CD4-positive, alpha-beta T cell treated with Interleukin-2 at 100 ng/mL for 4 hours (primary cell): ENCODE measurements at places on chromosomes 1 and 21.

- no peak for DNase-seq
These were observed 4.8 kb upstream of the IL24 start for GRCh38 chr1:206892351-206892984.

GRCh38 chr1:33241866-33242265 is 14.4 kb upstream of the ZNF362 start:
- DNase-seq, result no peak

DNA sequence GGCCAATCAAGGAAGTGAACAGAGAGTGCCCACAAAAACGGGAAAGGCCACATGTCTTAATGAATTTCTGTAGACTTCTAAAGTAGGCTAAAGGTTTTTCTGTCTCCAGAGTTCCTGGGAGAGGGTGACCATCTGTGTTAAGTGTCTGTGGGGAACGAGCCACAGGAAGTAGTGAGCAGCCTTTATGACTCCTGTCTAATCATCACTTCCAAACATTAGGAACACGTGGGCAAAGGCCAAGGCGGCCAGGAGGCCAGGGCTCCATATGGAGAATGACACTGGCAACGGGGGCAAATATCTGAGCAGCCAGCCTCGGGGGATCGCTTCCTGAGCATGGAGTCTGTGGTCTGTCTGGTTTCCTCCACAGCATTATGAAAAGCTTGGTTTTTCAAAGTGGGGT is 7.1 kb downstream of the FAM89A start:
- no peak for DNase-seq

DNA sequence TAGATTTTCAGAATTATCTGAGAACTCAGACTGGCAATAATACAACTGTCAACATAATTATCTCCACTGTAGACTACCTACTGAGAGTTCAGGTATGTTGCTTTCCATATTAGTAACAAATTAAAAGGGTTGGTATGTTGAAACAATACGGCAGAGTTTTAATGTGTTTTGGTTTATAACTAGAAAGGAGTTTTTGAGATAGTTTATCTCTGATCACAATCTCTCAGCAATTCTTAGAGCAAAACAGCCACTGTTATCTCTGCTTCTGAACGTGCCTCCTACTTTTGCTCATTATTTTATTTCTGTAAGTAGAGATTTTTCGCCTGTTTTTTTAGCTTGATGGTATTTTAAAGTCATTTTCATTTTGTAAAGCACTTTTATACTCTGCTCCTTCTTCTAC is 118.7 kb downstream of the ZP4 start:
- DNase-seq, result no peak

DNA sequence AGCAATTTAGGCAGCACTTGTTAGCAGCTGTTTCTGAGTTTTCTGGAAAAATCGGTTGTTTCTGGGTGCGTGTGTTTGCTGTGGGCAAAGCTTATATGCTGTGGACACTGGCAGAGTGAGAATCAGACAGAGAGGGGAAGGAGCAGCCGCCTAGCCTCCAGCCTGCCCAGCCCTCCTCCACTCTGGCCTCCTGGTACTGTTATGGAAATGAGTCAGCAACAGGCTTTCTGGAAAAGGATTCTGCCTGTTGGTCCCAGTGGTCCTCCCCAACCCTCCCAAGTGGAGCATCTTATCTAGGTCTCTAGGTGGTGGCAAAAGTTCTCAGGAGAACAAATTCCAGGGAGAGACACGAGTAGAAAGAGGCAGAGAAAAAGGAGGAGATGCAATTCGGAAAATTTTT is 42.2 kb upstream of the GOLT1A start:
- no peak for DNase-seq

GRCh38 chr1:16204634-16205333 is 7.7 kb downstream of the ARHGEF19 start:
- DNase-seq, result peak; percentile 19

- no peak for DNase-seq
These were observed at the start of gene ATP1A2 for GRCh38 chr1:160115545-160116282. ATP1A2 (plus strand) TSS chr1:160115759; CDS start chr1:160115862, 103 bp downstream.

GRCh38 chr1:240151136-240151735 is 59.6 kb downstream of the FMN2 start:
- no peak for DNase-seq

- no peak for DNase-seq
These were observed 51.1 kb downstream of the ATF6 start for GRCh38 chr1:161817176-161817730.

DNA sequence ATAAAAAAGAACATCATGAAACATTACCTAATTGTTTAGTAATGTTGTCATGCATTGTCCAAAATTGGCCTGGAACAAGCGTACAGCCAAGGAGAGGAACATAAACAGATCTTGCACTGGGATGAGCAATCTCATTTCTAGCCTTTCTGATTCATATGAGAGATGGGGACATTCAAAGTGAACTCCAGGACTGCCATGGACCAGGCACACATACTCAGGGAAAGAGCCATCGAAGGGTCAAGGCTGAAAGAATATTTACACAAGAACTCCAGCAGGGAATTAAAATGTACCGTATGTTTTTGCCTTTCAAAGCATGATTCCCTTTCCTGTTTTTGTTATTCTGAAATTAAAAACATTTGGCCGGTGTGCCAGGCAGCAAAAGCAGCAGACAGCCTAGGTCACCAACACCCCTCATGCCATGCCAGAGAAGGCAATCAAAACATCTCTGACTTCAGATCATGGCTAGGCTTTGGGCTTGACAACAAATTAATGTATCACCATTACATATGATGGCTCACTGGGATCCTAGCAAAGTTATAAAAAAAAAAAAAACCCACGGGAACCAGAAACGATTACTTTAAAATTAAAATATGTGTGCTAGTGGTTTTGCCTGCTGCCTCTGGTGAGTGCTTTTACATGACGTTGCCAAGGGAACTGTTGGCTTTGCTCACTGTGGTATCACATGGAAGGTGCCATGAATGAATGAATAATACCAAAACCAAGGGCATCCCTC is 159.8 kb downstream of the TGFBR3 start:
- no peak for DNase-seq

GRCh38 chr21:34097442-34097841 is 24.1 kb downstream of the MRPS6 start:
- DNase-seq, result no peak

DNA sequence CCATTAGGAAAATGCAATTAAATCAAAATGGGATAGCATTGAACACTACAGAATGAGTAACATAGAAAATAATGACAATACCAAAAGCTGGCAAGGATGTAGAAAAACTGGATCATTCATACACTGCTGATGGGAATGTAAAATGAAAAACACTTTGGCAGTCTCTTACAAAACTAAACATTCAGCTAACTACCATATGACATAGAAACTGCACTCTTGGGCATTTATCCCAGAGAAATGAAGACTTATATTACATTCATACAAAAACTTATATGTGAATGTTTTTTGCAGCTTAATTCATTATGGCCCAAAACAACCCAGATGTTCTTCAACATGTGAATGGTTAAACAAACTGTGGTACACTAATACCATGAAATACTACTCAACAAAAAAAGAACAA is 66.4 kb downstream of the ANKRD13C start:
- no peak for DNase-seq

- DNase-seq, result no peak
These were observed 43.4 kb downstream of the NMNAT2 start for GRCh38 chr1:183374825-183375224.

- DNase-seq, result no peak
These were observed 179.6 kb downstream of the TPR start for GRCh38 chr1:186195377-186195931.

GRCh38 chr1:100869996-100870395 is 24.6 kb downstream of the EXTL2 start:
- DNase-seq, result no peak

DNA sequence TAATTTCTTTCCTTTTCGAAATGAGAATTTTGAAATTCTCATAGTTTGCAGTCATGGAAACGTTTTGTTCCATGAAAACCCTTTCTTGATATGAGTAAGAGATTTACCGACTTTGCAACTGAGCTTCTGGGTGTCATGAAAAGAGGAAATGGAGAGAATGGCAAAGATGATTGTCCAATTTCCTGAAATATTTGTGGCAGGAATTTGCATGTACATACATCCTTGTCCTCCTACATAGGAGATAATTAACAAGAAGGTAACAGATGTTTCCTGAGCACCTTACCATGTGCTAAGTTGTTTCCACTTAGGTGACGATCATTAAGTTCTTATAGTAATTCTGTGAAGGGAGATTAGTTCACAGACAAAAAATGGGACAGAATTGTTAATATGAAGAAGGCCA is 170.7 kb downstream of the NEGR1 start:
- no peak for DNase-seq

- DNase-seq, result no peak
These were observed 5.3 kb upstream of the ADAMTS5 start for GRCh38 chr21:26972192-26972591.

- no peak for DNase-seq
These were observed 7.3 kb downstream of the SSU72 start for GRCh38 chr1:1567152-1567875.

GRCh38 chr1:56446531-56447098 is 132.7 kb downstream of the PLPP3 start:
- DNase-seq, result no peak

- no peak for DNase-seq
These were observed 698.0 kb upstream of the RGS18 start for GRCh38 chr1:191460234-191460633.

DNA sequence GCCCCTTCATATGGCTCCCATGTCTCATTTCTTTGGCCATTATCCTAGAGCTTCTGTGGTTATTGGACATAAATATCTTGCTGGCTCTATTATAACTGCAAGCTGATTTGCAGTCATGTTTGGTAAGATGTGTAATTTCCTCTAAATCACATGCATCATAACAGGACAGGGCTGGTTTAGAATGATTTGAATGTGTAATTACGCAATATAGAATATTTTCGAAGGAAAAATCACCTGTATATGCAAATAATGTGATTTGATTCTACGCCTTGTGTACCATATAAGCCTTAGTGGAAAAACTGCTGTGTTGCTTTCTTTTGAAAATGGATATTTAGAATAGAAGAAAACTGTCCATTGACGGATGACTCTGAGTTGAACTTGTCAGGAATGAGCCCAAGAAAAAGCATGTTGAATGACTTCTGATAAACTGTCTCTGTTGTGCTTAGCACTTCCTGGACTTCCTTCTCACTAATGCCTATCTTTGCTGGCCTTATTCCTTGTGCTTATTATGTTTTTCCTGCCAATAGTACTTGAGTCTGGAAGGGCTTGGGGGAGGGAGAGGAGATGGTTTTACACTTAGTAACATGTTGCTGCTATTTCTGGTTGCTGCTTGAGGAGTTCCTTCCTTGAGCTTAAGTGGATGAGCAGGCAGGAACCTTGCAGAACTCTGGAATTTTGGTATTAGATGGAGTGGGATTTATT is 6.5 kb downstream of the CACHD1 start:
- DNase-seq, result no peak

- no peak for DNase-seq
These were observed 28.4 kb upstream of the CD2 start for GRCh38 chr1:116725798-116726197.

DNA sequence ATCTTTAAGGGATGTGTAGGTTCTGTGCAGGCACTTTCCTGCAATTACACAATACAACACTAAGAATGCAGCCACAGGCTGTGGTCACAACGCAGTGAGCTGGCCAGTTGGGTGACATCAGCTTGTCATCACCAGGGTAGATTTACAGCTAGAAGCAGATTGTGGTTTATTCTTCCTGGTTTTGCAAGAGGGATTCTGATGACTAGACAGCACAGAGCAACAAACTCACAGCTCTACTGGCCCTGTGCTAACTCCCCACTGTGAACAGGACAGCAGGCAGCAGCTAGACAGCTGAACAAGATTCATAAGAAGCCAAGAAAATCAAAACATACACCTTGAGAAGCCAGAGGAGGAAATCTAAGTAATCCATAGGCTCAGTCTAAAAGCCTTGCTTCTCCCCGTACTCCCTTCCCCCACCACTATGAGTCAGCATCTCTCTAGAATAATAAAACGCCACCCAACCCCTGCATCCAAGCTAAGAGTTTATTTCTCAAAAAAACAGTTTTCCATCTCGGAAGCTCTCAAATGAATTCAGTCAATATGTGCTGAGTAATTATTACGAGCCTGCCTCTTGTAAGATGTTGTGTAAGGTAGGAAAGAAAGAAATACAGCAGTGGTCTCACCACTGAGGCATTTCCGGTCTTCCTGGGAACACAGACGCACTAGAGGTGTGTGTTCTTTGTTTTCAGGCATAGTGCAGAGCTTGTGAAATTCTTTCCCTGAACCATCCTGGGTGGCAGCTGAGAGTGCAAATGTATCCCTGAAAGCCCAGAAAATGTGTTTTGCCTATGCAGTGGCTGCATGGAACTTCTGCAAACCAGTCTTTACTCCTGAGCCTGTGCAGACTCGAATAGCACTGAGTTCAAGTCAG is 162.8 kb downstream of the NTPCR start:
- peak; percentile 10 for DNase-seq

DNA sequence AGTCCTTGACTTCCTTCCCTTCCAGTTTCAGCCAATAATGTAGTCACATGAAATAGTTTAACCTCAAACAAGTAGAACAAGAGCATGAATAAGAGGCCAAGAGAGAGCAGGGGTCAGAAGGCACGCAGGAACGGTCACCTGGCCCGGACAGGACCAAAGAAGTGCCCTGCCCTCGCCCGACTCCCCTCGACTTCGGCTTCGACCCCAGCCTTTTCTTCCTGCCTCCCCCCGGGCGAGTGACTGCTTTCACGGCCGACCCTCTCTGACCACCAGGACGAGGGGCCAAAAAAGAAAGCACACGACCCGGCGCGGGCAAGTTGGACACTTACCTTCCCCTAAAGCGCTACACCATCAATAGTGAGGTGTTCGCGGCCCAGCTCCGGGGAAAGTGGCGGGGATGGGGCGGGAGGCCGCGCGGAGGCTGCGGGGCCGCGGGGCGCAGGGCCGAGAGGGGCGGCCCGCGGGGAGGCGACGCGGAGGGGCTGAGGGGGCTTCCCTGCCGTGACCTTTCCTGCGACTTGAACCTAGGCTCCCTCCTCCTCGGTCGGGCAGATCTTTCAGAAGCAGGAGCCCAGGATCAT is 519 bp downstream of the RERE start:
- peak; percentile 5 for DNase-seq

GRCh38 chr1:225872075-225872430 is 10.1 kb downstream of the TMEM63A start:
- no peak for DNase-seq

DNA sequence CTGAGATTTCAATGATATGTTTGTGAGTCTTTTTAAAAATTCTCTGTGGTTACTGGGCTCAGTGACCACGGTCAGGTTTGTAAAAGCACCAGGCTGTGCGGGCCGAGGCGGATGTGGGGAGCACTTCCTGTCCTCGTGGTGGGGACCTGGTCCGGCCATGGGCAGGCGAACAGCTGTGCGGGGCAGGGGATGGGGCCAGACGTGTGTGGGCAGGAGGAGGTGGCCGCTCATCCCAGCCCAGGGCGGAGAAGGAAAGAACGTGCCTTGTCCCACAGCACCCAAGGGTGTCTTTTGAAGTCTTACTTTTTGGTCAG is 5.2 kb upstream of the OXCT2 start:
- no peak for DNase-seq

DNA sequence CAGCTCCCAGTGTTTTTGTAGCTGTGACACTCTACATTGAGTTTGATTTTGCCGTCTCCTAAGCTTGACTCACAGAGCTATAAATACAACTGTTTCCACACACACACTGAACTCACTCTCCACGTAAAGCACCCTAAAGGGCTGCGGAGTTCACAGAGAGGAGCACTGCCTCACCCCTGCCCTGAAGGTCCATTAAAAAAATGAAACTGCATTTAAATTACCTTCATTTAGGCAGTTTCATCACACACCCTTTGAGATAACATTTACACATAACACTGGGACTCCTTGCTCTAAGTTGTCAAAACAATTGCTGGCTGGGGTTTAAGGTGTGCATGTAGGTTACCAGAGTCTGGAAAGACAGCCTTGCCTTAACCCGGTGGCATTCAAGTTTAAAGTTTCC is 137.1 kb upstream of the MAGI3 start:
- DNase-seq, result no peak
